Ascending aorta (tissue), 2 donors: ENCODE measurements at places on chromosomes 2 and 18. TPM values are rescaled to one million over a fixed set of nuclear protein-coding genes. Genes with fewer than 3 reads are reported as not detected.

DNA sequence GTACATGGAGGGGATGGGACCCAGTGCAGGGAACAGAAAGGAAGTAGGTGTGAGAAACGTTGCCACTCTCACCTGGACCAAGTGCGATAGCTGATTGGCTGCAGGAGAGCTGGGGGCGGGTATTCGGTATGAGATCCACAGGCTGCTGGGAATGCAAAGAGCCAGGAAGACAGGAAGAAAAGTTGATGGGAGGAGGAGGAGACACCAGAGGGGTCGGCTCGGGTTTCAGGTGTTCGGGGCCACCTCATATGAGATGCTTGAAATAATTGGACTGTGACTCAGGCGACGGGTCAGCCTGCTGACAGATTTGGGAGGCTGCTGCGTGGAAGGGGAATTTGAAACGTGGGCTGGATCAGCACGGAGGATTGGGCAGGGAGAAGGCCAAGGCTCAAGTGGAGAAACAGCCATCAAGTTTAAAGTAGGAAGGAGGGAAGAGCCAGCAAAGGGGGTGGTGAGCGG lies 65.1 kb downstream of the MRPS9 start:
- H3K4me1 ChIP-seq: no peaks in the 10 kb centered on the region
- peaks cover 32% of the 10 kb centered on the region for H3K36me3 ChIP-seq
- no peaks in the 10 kb centered on the region for H3K27me3 ChIP-seq

DNA sequence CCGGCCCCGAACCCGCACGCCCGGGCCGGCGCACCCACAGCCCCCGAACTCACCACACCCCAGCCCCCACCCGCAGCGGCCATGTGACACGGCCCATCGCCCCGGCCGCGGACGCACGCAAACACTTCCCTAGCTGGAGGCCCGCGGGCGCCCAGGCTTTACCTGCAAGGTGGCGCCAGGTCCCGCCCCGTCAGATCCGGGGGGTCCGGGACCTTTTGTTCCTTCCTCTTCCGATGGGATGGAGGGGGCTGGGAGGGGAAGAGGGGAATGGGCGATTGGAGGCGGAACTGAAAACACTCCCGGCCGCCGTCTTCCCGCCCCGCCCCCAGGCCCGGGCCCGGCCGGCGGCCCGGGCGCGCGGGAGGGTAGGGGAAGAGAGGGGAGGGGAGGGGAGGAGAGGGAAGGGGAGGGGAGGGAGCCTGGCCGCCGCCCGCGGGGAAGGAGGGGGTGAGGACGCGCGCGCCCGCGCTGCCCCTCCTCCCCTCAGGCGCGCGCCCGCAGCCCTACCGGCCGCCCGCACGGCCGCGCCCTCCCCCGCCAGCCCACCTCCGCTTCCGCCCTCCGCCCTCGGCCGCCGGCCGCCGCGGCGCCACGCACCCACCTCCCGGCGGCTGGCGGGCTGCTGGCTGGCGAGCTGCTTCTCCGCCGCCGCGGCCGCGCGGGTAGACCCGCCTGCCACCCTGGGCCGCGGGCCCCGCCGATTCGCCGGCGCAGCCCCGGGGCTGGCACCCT lies at the start of gene SMAD2:
TSS of gene SMAD2 (minus strand) at position 461 of the 732 bp plus-strand sequence. CDS start 33,903 bp downstream, outside the sequence.
- no peaks in the 10 kb centered on the region for H3K27me3 ChIP-seq
- peak within 1 kb of the TSS; percentile 96 for H3K27ac ChIP-seq

The CYRIA gene
- 7.1 TPM for total RNA-seq

DNA sequence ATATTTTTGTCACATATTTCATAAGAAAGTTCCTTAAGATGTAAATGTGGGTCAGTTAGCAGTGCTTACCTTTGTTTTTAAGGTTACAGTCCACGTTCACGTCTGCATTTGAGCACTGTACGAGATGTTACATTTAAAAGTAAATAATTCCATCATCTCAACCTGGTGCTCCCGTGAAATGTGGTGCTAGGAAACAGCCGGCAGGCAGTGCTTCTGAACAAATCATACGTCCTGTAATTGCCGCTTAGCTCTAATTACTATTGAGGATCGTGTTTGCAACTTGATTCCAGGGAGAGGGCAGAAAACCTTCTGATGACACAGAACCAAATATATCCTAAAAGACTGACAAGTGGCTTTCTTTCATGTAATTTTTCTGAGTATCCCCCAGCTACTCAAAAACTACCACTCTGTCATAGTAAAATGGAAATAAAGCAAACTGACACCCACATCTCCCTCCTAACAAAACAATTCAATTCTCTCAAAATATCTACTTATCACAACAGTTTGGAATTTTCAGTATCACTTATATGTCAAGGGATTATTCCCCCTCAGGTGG lies 297.8 kb upstream of the SESTD1 start:
- no peak for DNase-seq
- H3K27me3 ChIP-seq: no peaks in the 10 kb centered on the region
- no peaks in the 10 kb centered on the region for H3K36me3 ChIP-seq
- H3K4me3 ChIP-seq: no peak overlapping the region

GRCh38 chr2:58157754-58158153 lies 83.4 kb downstream of the FANCL start:
- no peaks in the 10 kb centered on the region for H3K4me1 ChIP-seq
- DNase-seq: no peak
- H3K27ac ChIP-seq: no peak overlapping the region
- no peaks in the 10 kb centered on the region for H3K27me3 ChIP-seq
- no peak overlapping the region for H3K4me3 ChIP-seq
- H3K36me3 ChIP-seq: peaks cover 33% of the 10 kb centered on the region

The TSGA10 gene
- total RNA-seq: not detected

- H3K27me3 ChIP-seq: no peaks in the 10 kb centered on the region
- DNase-seq: no peak
- H3K27ac ChIP-seq: no peak overlapping the region
- no peak overlapping the region for H3K4me3 ChIP-seq
These were observed 65.5 kb downstream of the CABLES1 start for GRCh38 chr18:23200756-23201155.

DNA sequence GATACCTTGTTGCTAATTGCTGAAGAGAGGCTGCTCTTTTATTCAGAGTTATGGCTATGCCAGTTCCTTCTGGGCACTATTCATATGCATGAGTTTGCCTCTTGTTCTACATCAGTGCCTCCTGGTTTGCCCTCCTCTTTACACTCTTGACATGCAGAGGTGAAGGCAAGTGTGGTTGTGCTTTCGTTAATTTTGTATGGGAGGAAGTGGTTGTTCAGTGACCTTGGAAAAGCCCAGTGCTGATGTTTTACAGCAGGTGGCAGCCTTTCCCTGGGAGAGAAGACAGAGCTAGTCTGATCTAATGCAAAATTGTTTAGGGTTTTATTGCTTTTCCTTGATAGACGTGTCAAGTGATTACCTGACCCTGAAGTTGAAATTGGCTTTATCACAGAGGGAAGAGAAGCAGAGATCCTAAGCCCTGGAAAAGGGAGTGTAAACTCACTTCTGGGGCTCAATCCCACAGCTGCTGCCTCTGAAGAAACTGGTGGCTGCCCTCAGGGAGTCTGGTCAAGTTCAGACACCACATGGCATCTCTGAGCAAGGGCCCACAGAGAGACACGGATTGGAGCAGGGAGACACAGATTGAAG lies 30.5 kb upstream of the VPS54 start:
- no peak for DNase-seq
- H3K36me3 ChIP-seq: no peaks in the 10 kb centered on the region

DNA sequence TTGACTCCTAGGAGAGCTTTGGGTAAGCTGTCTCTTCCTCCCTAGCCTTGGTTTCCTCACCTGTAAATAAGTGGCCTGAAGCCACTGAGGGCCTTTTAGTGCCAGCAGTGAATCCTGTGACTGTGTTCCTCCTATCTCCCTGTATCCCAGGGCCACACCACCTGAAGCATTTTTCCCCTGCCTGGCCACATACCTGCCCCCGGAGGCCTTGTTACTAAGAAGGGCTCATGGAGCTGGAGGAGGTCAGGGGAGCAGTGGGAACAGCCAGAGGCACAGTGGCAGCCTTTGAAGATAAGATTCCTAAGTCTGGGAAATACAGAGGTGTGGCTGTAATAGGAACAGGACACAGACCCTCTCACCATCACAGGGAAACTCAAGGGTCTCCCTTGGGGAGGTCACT lies 162.4 kb downstream of the SMAD7 start:
- peak overlapping the region; percentile 87 for H3K27ac ChIP-seq
- H3K36me3 ChIP-seq: no peaks in the 10 kb centered on the region
- no peaks in the 10 kb centered on the region for H3K27me3 ChIP-seq
- peaks cover 24% of the 10 kb centered on the region for H3K4me1 ChIP-seq
- no peak overlapping the region for H3K4me3 ChIP-seq
- DNase-seq: no peak

The AQP12B gene
- not detected for total RNA-seq
